HL-60 (cell line): ENCODE measurements at places on chromosomes 16 and 17.

- no peak for DNase-seq
Observed at GRCh38 chr17:40815381-40815780, 7.0 kb downstream of the KRT10 start.

DNA sequence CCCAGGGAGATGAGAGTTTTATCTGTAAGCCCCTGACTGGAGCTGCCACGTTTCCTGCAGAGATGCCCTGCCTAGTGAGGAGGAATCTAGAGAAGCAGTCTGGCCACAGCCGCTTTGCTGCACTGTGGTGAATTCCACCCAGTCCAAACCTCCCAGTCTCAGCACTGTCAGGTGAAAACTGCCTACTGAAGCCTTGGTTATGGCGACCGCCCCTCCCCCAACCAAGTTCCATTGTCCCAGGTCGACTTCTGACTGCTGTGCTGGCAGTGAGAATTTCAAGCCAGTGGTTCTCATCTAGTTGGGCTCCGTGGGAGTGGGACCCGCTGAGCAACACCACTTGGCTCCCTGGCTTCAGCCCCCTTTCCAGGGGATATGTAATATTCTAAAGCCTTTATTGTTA lies 10.2 kb upstream of the LYZL6 start:
- DNase-seq, result no peak

DNA sequence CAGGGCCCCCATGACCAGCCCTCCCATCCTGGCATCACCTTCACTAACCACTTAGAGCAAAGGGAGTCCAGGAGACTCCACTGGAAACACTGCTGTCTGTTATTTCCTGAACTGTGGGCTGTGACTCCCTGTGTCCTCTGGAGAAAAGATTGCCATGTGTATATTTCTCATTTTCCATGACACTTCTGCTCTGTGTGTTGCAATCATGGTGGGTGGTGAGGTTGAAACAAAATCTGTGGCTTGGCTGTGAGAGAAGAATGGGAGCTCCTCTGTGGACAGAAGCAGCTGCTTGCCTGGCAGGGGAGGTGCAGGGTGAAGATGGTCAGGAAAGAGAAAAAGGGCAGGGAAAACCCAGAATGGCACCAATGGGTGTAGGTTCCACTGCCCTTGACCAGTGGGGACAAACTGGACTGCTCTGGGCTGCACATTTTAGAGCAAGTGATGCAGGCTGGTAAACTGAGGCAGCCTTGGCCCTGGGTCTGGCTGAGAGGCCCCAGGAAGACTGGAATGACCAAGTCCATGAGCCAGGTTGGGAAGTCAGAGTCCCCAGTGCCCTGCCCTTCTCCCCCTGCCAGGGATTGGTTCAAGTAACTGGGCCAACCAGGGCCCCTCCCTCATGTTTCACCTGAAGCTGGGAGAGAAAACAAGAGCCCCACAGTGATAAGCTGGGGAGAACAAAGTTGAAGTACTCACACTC lies 314.3 kb downstream of the C16orf95 start:
- no peak for DNase-seq

DNA sequence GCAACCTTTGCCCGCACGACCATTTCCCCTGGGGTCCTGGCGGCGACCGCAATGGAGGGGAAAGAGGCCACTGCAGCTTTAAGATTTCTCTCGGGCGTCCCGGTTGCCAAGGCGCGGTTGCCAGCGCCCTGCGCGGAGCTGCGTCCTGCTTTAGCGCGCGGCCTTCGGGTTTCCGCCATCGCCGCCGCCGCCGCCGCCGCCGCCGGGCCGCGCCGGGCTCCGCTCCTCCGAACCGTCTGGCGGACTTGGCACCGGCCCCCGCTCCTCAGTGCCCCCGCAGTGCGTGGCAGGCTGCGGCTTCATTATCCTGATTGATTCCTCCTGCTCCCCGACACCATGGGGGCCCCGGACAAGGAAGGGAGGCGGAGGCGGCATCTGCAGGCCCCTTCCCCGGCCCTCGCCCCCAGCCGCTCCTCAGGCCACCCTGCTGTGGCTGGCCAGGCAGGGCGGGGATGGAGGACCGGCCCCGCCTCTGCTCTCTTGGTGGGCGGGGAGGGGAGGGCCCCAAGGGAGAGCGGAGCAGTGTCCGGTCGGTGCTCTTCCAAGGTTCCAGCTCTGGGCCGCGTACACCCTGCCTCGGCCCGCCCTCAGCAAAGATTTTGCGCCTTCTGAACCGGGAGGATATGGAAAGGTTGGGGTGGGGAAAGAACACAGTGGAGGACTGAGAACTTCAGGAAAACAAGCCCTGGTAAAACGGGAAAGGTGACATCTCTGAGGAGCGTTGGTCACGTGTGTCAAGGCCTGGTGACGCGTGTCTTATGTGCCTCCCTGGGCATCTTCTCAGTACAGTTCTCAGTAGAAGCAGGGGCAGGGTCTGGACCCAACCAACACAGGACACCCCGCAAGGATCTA lies 34.0 kb downstream of the NEUROD2 start:
- DNase-seq, result no peak

DNA sequence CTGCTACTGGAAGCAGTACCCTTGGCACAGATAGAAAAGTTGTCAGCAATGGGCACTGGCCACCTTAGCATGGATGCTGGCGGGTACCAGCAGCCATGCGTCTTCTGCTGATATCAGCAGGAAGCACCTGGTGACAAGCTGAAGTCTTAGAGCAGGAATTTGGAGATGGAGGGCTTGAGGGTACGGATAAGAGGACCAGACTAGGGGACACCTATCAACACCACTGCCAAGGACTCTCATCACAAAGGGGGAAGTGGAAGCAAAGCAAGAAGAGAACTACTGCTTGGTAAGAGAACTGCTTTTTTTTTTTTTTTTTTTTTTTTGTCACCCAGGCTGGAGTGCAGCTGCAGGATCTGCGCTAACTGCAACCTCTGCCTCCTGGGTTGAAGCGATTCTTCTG lies 35.4 kb upstream of the LYRM9 start:
- no peak for DNase-seq

DNA sequence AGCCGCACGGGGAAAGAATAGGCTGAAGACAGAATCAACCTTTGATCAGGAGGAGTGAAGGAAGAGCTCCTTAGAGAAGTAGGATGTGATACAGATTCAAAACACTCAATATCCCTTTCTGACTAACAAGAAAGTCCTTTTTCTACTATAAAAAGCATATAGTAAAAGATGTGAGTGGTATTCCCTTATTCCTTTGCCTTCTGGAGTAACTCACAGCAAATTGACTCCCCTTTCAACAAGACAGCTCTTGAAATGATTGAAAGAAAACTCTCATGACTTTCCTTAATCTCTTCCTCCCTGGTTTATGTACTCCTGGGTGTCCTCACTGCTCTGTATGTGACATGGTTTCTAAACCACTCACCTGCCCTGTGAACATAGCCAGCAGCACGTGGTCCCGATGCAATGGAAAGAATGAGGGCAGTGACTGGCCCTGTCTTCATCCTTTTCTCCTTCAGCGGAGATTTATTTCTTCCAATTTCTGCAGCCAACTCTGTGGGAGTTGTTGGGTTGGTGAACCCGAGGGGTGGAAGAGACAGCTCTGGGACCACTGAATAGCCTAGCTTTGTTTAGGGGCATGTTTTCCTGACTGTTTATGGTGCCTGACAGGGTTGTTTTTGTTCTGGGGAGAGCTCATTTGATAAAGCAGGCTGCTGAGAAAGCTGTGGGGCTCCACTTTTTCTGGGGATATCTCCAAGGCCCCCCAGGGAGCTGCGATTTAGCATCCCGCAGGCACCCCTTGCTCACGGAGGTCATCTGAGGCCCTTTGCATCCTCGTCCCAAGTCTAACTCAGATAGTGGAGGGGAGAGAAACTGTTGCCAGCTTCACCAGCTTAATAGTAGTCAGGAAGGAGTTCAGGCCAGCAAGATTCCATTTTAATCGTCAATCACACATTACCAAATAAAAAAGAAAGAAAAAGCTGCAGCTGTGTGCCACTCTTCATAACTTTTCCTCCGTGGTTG lies 46.7 kb downstream of the MAP2K6 start:
- no peak for DNase-seq

DNA sequence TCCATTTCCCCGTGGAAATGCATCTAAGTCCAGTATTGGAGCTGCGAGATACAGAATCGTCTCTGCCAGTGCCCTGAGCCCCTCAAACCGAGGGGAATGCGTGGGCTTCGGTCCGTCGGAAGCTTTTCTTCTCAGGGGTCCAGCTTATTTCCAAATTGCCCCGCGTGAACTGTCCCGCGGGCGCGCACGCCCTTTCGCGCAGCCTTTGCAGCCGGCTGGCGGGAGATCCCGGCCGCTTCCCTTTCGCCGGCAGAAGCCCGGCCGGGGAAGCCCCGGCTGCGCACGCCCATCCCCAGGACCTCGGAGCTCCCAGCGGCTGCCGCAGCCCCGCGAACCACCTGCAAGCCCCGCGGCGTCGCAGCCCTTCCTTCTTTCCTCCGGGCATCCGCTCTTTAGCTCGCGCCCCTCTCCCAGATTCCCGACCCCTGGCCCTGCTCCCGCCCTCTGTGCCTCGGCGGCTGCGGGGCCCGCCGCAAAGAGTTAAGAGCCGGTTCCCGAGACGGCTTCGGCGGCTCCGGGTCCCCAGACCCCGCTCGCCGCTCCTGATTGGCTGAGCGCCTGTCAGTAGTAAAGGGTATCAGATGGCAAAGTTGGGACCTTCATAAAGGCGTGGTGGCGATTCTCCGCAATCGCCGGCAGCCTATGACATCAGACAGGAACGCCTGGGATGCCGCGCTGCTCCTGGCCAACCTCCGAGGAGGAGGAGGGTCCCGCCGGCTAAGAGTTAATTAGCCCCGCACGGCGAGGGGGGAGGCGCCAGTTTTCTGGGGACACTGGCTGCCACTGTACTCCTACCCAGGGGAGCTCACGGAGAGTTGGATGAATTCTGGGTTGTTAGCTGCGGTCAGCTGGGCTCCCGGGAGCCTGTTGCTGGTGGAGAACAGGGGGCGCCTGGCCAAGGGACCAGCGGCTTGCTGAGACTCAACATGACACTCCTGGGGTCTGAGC lies at the start of gene MYOCD:
TSS of gene MYOCD (plus strand) at position 628 of the 948 bp plus-strand sequence. CDS start at position 927, 299 bp downstream.
- no peak for DNase-seq

- DNase-seq, result no peak
Observed at GRCh38 chr16:27052007-27052406, 14.7 kb upstream of the C16orf82 start.

- no peak for DNase-seq
Observed at GRCh38 chr16:75572864-75573542, 6.8 kb downstream of the GABARAPL2 start.

DNA sequence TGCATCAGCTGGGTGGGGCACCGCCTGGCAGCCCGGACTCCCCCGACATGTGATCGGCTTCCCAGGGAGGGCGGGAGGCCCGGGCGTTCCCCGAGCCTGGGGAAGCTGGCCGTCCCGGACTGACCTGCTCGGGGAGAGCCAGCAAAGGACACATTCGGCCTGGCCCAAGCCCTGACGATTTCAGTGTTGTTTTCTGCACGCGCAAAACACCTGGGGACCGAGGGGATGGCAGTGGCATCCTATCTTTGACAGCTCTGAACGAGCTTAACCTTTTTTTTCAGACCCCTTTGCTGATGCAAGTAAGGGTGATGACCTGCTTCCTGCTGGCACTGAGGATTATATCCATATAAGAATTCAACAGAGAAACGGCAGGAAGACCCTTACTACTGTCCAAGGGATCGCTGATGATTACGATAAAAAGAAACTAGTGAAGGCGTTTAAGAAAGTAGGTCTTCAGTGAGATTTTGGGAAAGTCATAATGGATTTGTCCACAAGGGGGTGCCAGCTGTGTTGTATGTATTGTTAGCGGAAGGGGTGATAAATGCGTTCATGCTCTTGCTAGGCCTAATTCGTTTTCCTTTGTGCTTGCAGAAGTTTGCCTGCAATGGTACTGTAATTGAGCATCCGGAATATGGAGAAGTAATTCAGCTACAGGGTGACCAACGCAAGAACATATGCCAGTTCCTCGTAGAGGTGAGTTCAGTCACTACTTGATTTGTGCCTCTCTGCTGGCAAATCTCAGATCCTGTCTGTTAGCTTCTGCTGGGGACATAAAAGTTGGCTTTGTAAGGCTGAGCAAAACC lies 1.0 kb downstream of the EIF1 start:
- DNase-seq, result no peak

- DNase-seq, result no peak
Observed at GRCh38 chr16:77336637-77337036, 98.2 kb downstream of the ADAMTS18 start.

GRCh38 chr16:89404561-89404960 lies 85.8 kb downstream of the ANKRD11 start:
- no peak for DNase-seq

DNA sequence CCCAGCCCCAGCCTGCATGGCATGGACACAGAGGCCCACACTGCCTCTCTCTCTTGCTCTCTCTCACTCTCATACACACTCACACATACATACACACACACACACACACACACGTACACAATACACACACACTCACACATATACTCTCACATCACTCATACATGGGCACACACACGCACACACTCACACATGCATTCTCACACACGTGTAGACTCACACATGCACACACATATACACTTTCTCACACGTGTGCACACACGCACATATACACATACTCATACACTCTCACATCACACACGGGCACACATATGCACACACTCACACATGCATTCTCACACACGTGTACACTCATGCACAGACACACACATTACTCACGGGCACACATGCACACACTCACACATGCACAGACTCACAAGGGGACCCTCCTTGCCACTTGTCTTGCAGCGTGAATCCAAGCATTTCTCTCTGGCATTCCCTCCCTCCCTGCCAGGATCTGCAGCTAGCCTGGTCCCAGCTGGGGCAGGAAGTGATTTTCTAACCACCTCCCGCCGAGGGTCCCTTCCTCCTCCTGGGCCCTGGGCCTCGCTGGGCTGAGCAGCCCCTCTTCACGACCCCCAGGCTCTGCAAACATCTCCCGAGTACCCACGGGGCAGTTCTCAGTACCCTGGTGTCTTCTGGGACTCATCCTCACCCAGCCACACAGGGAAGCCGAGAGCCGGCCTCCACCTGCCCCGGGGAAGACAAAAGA lies 37.5 kb downstream of the IL21R start:
- DNase-seq, result no peak
